Peyer's patch (tissue), 4 donors: ENCODE measurements at places on chromosomes 11 and 22. TPM values are rescaled to one million over a fixed set of nuclear protein-coding genes. Genes with fewer than 3 reads are reported as not detected.

The GGT5 gene
- total RNA-seq: 11.6 TPM

The DGCR2 gene
- 88.1 TPM for total RNA-seq

The SUSD2 gene
- total RNA-seq: 10.7 TPM

The IGSF9B gene
- total RNA-seq: 6.3 TPM

The P2RX6 gene
- 2.0 TPM for total RNA-seq

The SLC22A6 gene
- not detected for total RNA-seq

The ASCC2 gene
- total RNA-seq: 47.5 TPM

The SLC16A8 gene
- total RNA-seq: not detected

The MPPED2 gene
- total RNA-seq: not detected

The APOBEC3H gene
- total RNA-seq: not detected

The DDT gene
- 225 TPM for total RNA-seq

The CHRM1 gene
- total RNA-seq: not detected

The GDPD5 gene
- 32.2 TPM for total RNA-seq

The INS gene
- not detected for total RNA-seq

The RBMXL2 gene
- total RNA-seq: not detected

The SCN3B gene
- total RNA-seq: 4.4 TPM

The OR52I1 gene
- not detected for total RNA-seq

The FGF4 gene
- not detected for total RNA-seq

The INSC gene
- 8.4 TPM for total RNA-seq

The PKNOX2 gene
- total RNA-seq: not detected

The GPHA2 gene
- not detected for total RNA-seq

The OR4C15 gene
- total RNA-seq: not detected

The C22orf39 gene
- total RNA-seq: 47.1 TPM

The WNT7B gene
- total RNA-seq: not detected

The IL17REL gene
- 1.2 TPM for total RNA-seq

The APOA5 gene
- 3.2 TPM for total RNA-seq

The MB gene
- 8.8 TPM for total RNA-seq
